ENCODE measurements at places on chromosomes 7 and 10.

- no peak for DNase-seq
Observed at GRCh38 chr7:121957626-121958025, 84.7 kb downstream of the PTPRZ1 start.

GRCh38 chr7:74007242-74007567 is 20.8 kb upstream of the ELN start:
- DNase-seq = no peak

- no peak for DNase-seq
Observed at GRCh38 chr10:63204667-63205391, 71.7 kb downstream of the NRBF2 start.

- no peak for DNase-seq
Observed at GRCh38 chr10:48454302-48455054, 148.0 kb downstream of the MAPK8 start.

DNA sequence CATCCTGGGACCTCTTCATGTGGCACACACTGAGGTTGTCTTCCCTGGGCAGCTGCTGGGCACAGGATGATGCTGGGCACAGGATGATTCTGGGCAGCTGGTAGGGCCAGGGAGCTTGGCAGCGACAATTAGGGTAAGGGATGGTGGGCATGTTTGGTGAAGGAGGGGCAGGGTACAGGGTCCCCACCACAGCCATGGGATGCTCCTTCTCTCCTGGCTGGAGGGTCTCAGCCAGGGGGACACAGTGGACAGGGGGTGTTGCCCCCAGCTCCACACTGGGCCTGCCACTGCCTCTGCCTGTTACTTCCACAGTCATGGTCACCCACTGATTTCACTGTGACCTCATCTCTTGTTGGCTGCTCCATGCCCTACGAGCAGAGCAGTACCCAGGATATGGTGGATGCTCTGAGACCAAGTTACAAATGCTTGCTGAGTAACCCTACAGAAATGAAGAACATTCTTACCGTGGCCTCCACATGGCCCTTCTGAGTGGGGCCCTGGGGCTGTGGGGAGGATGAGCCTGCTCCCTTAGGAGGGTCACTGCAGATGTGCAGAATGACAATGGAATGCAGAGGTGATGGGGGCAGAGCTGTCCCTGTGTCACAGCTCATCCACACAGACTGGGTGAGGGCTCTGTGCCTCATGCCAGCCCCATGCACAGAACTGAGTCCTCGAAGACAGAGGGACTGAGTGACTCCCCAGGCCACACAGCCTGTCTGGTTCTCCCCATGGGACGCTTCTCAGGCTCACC is 28.4 kb upstream of the RET start:
- DNase-seq = peak; percentile 6

DNA sequence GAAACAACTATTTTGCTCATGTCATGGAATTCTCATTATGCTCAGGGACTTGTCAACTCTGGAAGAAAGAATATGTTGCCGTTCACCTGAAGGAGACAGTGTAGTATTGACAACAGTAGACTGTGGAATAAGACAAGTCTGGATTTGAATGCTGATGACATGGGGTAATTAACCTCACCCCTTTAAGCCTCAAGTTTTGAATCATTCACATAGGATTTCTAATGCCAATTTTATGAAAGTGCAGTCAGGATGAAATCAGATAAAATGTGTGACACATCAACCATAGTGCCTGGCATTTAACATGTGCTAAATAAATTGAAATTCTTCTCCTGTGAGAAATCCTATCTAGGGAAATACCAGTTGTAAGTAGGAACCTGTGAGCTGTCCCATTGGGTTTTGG is 305.8 kb downstream of the KIF20B start:
- DNase-seq = peak; percentile 94

GRCh38 chr10:73788864-73789658 is 3.7 kb downstream of the ZSWIM8 start:
- DNase-seq = no peak
